ENCODE measurements at places on chromosomes 13 and 19. TPM values are rescaled to one million over a fixed set of nuclear protein-coding genes. Genes with fewer than 3 reads are reported as not detected.
A peak's percentile ranks its signal among the peaks of the same experiment; 100 is the strongest.

The CEACAM3 gene
- 0.99 TPM for total RNA-seq

The ZNF726 gene
- total RNA-seq = 10.5 TPM

The PRODH2 gene
- total RNA-seq = 0.19 TPM

The CKM gene
- 2.3 TPM for total RNA-seq

The FPR3 gene
- 14.1 TPM for total RNA-seq

The APOC1 gene
- 85.6 TPM for total RNA-seq

The RHPN2 gene
- 5.1 TPM for total RNA-seq

The ZBTB7A gene
- total RNA-seq = 5.1 TPM

The USHBP1 gene
- 0.76 TPM for total RNA-seq

The NCAN gene
- total RNA-seq = 0.14 TPM

The SYDE1 gene
- total RNA-seq = 0.94 TPM

The RAB3A gene
- total RNA-seq = 0.52 TPM

The MISP gene
- total RNA-seq = 0.57 TPM

- peaks cover 81% of the 10 kb centered on the region for H3K4me1 ChIP-seq
- no peaks in the 10 kb centered on the region for H3K27me3 ChIP-seq
- H3K27ac ChIP-seq = no peak overlapping the region
- peaks cover 25% of the 10 kb centered on the region for H3K36me3 ChIP-seq
Measured at GRCh38 chr19:45100846-45101252, 7.9 kb downstream of the PPP1R37 start.

GRCh38 chr19:52665529-52665928 is 27.4 kb upstream of the ZNF83 start:
- no peak overlapping the region for H3K4me3 ChIP-seq
- H3K36me3 ChIP-seq = peaks cover 11% of the 10 kb centered on the region
- H3K4me1 ChIP-seq = no peaks in the 10 kb centered on the region
- DNase-seq = no peak

- H3K36me3 ChIP-seq = no peaks in the 10 kb centered on the region
- H3K4me1 ChIP-seq = no peaks in the 10 kb centered on the region
Measured at GRCh38 chr13:26813321-26813979, 52.9 kb upstream of the GPR12 start.

- no peaks in the 10 kb centered on the region for H3K4me1 ChIP-seq
- H3K36me3 ChIP-seq = no peaks in the 10 kb centered on the region
- H3K27me3 ChIP-seq = no peaks in the 10 kb centered on the region
- DNase-seq = no peak
- no peak overlapping the region for H3K27ac ChIP-seq
- H3K4me3 ChIP-seq = no peak overlapping the region
Measured at GRCh38 chr13:43698009-43698408, 88.8 kb downstream of the ENOX1 start.

- peaks cover 19% of the 10 kb centered on the region for H3K4me1 ChIP-seq
- H3K27ac ChIP-seq = no peak overlapping the region
- DNase-seq = no peak
- H3K27me3 ChIP-seq = peaks cover 2% of the 10 kb centered on the region
Measured at GRCh38 chr19:35992907-35993765, 1.9 kb upstream of the SDHAF1 start.

DNA sequence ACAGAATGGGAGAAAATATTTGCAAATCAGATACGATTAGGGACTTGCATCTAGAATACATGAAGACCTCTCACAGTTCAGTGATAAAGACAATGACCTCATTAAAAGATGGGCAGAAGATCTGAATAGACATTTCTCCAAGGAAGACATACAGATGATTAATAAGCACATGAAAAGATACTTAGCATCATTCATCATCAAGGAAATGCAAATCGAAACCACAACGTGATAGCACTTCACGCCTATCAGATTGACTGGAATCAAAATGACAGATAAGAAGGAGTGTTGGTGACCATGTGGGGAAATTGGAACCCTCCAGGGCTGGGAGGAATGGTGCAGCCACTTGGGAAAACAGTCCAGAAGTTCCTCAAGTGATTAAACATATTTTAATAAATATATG is 25.8 kb downstream of the CFAP97D2 start:
- no peaks in the 10 kb centered on the region for H3K27me3 ChIP-seq
- no peaks in the 10 kb centered on the region for H3K36me3 ChIP-seq
- H3K4me3 ChIP-seq = no peak overlapping the region

DNA sequence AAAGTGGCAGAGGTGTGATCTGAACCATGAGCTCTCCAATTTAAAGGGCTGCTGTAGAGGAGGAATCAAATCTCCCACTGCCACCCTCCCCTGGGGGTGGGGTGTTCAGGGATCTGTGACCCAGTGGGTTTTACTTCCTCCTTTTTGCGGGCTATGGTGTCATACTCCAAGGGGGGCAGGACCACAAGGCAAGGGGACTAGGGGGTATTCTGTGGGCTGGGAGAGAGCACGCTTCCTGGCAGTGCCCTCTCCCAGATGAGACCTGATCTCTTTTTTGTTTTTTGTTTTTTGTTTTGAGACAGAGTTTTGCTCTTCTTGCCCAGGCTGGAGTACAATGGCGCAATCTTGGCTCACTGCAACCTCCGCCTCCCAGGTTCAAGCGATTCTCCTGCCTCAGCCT is 10.3 kb downstream of the PLD3 start:
- H3K27me3 ChIP-seq = no peaks in the 10 kb centered on the region
- H3K4me3 ChIP-seq = no peak overlapping the region
- DNase-seq = no peak
- H3K27ac ChIP-seq = no peak overlapping the region

GRCh38 chr13:25380741-25381324 is 9.1 kb downstream of the ATP8A2 start:
- H3K27ac ChIP-seq = no peak overlapping the region
- H3K36me3 ChIP-seq = no peaks in the 10 kb centered on the region
- no peak for DNase-seq
- no peak overlapping the region for H3K4me3 ChIP-seq

- H3K27ac ChIP-seq = no peak overlapping the region
- no peak overlapping the region for H3K4me3 ChIP-seq
- no peaks in the 10 kb centered on the region for H3K36me3 ChIP-seq
- H3K27me3 ChIP-seq = no peaks in the 10 kb centered on the region
- no peak for DNase-seq
- H3K4me1 ChIP-seq = no peaks in the 10 kb centered on the region
Measured at GRCh38 chr13:83819611-83820010, 62.7 kb downstream of the SLITRK1 start.

- H3K27me3 ChIP-seq = no peaks in the 10 kb centered on the region
- no peak overlapping the region for H3K27ac ChIP-seq
- H3K36me3 ChIP-seq = no peaks in the 10 kb centered on the region
- no peak overlapping the region for H3K4me3 ChIP-seq
- H3K4me1 ChIP-seq = no peaks in the 10 kb centered on the region
Measured at GRCh38 chr13:106262886-106263285, 272.6 kb downstream of the EFNB2 start.

DNA sequence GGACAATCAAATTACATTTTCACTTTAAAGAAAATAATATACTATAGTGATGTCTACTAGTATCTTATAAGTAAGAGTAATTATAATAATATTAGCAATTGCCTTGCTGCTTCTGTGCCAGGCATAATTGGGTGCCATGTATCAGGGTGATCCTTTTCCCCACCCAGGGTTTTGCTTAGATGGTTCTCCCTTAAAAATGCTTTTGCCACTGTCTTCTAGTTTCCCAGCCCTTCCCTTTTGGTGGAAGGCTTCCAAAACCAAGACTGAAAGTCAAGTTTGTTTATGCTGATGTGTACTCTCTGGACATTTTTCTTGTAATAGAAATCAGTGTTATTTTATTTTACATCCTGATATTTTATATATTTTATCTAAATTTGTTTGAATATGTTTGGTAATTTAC is 77.8 kb downstream of the ITGBL1 start:
- no peak for DNase-seq
- no peaks in the 10 kb centered on the region for H3K27me3 ChIP-seq
- no peaks in the 10 kb centered on the region for H3K4me1 ChIP-seq
- H3K36me3 ChIP-seq = no peaks in the 10 kb centered on the region
- no peak overlapping the region for H3K4me3 ChIP-seq

DNA sequence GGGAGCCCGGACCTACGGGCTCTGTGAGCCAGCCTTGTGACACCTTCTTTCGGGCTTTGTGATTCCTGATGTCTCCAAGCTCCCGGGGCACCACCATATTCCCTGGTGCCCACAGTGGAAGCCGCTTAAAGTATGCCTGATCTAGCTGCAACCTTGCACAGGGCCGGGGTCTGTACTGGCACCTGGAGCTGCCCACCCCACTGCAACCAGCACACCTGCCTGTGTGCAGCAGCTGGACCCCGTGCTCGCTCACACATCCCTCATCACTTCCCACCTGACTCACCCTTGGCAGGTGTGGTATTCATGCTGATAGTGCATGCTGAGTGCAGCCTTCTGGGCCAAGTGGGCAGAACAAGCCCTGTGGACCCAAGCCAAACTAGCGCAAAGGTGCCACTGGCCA is 1981.1 kb upstream of the PCDH20 start:
- H3K4me1 ChIP-seq = no peaks in the 10 kb centered on the region
- H3K27me3 ChIP-seq = no peaks in the 10 kb centered on the region
- no peaks in the 10 kb centered on the region for H3K36me3 ChIP-seq
- H3K4me3 ChIP-seq = no peak overlapping the region
- DNase-seq = no peak

- H3K27ac ChIP-seq = peak overlapping the region; percentile 53
- no peak for DNase-seq
- no peaks in the 10 kb centered on the region for H3K36me3 ChIP-seq
Measured at GRCh38 chr19:47719047-47719859, 6.0 kb downstream of the EHD2 start.
